ENCODE measurements at places on chromosomes 4 and X.

GRCh38 chr4:151694961-151695720 lies 65.7 kb downstream of the GATB start:
- DNase-seq: no peak

GRCh38 chr4:152229782-152230289 lies 306.1 kb downstream of the FBXW7 start:
- DNase-seq: no peak

DNA sequence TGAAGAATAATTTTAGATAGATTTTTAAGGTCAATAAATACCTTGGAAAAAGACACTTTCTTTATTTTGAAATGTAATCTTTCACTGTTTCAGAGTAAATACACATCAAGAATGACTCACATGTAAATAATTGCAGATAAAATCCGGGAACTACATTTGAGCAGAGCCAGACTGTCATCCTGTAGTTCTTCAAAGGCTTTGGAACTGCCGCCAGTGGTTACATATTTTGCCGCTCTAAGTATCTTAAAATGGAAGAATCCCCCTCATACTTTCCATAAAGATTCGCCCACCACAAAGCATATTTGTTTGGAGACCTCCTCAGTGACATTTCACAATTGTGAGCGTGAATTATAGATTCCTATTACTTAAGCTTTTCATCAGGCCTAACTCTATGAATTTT lies 607.8 kb upstream of the ZFP42 start:
- DNase-seq: no peak

DNA sequence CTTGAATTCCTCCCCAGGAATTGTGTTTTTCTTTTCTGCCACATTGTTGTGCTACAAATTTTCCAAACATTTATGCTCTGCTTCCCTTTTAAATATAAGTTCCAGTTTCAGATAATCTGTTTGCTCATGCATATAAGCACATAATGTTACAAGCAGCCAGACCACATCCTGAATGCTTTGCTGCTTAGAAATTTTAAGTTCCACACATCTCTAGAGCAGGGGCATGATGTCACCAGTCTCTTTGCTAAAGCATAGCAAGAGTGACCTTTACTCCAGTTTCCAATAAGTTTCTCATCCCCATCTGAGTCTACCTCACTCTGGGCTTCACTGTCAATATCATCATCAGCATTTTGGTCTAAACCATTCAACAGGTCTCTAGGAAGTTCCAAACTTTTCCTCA lies 932.5 kb downstream of the SH3BGRL start:
- DNase-seq: no peak

GRCh38 chr4:126991965-126992364 lies 640.8 kb upstream of the INTU start:
- no peak for DNase-seq

DNA sequence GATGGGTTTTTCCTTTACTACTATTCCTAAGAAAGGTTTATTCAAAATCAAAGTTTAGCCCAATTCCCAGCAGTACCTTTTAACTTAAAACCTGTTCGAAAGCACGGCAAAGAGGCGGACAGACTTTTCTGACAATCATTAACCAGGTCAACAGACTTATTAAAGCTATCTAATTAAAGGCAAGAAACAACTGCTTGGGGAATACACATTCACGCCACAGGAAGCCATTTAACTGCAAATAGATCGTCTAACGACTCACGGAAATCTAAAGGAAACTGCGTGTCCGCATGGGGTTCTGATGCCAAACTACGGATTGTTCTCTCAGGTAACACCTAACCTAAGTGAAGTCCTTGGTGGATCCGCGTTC lies 663 bp upstream of the USP53 start:
- DNase-seq: no peak
